ENCODE measurements at places on chromosomes 7 and 10. TPM values are rescaled to one million over a fixed set of nuclear protein-coding genes. Genes with fewer than 3 reads are reported as not detected.

FAM131B gene
- total RNA-seq, result 0.65 TPM

HGF gene
- not detected for total RNA-seq

ABCC2 gene
- 138 TPM for total RNA-seq

FAM107B gene
- total RNA-seq, result 137 TPM

HOXA2 gene
- total RNA-seq, result 0.97 TPM

Data from A549 treated with GW870086 at 1 μM for 4 hours (cell line).